ENCODE measurements at places on chromosomes 16 and 17.

DNA sequence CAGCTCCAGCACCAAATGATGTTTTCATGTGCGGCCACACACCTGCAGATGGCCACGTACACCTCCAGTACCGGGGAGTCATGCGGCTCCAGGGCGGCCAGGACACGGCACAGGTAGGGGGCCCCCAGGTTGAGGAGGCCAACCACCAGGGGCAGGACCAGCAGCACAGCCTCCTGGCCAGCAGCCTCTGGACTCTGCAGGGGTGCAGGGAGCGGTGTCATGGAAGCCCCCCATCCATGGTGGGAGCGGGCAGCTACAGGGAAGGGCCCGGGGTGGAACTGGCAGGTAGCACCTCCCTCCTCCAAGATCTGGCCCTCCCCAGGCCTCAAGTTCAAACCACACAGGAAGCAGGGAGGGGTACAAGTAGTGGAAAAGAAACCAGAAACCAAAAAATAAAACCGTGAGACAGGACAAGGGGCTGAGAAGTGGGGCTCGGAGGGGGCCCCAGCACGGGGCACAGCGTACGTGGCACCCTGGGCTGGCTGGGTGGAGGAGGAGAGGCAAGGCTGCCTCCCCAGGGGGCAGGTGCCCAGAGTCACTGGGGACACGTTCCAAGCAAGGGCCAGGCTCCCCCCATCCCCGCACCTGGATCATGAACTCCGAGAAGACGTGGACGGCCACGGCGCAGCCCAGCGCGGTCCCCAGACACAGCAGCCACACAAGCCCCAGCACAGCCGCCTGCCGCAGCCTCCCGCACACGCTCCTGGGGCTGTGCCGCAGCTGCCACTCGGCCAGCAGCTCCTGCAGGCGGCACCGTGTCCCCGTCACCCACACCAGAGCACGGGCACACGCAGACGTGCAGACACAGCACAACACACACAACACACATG lies 7.4 kb downstream of the TMC6 start:
- DNase-seq = no peak

- no peak for DNase-seq
Observed at GRCh38 chr17:80415626-80416137, 715 bp downstream of the ENDOV start.

DNA sequence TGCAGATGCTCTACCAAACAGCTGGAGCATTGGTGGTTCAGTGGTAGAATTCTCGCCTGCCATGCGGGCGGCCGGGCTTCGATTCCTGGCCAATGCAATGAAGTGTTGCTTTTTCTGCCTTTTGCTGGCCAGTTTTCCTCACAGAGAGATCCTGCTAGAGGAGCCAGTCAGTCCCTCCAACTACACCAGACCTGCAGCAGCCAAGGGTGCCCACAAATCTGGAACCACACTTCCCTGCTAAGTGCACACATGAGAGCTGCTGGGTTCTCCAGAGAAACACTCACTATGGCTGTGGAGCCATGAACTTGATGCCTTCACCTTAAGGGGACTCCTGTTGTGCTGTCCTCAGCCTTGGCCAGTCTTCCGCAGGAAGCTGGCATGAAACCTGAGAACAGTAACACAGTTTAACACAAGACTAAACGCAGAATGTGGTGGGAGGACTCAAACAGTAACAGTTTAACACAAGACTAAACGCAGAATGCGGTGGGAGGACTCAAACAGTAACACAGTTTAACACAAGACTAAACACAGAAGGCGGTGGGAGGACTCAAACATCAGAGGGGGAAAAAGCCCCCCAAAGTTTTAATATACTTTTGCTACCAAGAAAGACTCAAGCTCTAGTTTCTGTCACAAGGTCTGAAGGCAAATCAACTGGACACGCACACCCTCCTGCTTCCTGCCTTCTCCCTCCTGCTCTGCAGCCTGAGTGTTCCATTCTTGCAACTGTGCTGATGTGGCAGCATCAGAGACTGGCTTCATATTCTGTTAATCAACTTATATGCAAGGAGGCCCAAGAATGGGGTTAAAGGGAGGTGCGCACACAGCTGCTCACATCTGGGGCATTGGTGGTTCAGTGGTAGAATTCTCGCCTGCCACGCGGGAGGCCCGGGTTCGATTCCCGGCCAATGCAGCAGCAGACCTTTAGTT lies 12.0 kb downstream of the VAC14 start:
- DNase-seq = peak; percentile 86

DNA sequence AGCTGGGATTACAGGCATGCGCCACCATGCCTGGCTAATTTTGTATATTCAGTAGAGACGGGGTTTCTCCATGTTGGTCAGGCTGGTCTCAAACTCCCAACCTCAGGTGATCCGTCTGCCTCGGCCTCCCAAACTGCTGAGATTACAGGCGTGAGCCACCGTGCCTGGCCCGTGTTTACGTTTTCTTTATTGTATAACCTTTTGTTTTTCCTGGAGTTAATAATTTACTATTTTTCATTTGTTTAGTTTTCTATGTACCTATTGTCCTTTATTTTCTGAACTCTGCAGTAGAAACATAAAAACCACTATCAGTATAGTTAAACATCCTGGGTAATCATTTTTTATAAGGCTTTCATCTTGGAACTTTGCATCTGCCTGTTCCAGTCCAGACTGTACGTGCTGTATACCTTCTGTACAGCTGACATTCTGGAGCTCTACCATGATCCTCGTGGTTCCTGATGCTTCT lies 73.6 kb downstream of the PPM1E start:
- no peak for DNase-seq

- DNase-seq = no peak
Observed at GRCh38 chr16:3856367-3857141, 24.0 kb downstream of the CREBBP start.

DNA sequence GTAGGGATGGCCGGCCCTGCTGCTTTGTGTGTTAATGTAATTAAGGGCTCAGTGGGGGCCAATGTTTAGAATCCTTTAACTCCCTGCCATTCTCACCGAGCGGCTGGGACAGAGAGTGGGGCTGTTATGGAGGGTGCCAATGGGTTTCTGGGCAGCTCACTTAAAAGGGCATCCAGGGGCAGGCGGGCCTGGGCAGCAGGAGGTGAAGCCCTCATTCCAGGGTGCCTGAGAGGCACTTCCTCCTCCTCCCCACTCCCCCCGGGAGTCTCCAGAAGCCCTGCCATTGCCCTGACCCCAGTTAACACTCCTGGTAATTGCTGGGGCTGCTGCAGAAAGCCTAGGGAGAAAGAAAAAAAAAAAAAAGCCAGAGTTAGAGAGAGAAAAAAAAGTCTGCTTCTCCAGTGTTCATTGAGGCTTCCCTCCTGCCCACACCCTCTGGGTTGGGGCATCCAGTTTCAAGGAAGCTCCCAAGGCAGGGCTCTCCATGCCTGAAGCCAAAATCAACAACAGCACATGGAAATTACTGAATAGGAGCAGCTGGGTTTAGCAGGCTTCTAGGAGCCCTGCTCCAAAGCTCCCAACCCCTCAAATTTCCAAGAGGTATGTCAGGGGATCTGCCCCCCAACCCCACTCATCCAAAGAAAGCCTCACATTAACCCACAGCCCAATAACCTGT lies 28.0 kb downstream of the CUEDC1 start:
- DNase-seq = peak; percentile 87

DNA sequence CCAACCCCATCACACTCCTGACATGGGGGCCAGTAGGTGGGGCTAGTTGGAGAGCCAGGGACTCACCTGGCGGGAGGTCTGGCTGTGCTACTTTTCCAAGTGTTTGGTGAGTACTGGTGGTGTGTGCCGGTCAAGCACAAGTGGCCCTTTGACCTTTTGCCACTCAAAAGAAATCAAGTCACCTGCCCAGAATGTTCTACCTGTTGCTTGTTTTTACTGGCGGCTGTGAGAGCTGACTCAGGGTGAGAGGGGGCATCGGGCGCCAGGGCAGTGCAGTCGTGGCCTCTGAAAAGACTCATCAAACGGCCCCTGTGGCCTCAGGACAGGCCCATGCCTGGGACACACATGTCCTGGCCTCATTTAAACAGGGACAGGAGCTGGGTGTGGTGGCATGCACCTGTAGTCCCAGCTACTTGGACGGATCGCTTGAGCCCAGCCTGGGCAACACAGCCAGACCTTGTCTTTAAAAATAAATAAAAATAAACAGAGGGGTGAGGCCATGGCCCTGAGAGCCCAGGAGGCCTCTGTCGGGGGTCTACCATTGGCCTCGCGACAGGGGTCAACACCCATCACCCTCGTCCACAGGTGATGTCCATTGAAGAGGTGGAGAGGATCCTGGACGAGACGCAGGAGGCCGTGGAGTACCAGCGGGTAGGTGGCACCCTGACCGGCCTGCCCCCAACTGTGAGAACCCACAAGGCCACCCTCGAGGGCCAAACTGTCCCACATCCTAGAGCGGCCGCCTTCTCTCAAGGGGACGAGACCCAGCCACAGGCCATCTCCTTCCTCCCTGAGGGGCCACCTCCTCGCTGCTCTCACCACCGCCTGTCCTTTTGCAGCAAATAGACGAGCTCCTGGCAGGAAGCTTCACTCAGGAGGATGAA lies 5.0 kb downstream of the CHMP6 start:
- DNase-seq = peak; percentile 26

DNA sequence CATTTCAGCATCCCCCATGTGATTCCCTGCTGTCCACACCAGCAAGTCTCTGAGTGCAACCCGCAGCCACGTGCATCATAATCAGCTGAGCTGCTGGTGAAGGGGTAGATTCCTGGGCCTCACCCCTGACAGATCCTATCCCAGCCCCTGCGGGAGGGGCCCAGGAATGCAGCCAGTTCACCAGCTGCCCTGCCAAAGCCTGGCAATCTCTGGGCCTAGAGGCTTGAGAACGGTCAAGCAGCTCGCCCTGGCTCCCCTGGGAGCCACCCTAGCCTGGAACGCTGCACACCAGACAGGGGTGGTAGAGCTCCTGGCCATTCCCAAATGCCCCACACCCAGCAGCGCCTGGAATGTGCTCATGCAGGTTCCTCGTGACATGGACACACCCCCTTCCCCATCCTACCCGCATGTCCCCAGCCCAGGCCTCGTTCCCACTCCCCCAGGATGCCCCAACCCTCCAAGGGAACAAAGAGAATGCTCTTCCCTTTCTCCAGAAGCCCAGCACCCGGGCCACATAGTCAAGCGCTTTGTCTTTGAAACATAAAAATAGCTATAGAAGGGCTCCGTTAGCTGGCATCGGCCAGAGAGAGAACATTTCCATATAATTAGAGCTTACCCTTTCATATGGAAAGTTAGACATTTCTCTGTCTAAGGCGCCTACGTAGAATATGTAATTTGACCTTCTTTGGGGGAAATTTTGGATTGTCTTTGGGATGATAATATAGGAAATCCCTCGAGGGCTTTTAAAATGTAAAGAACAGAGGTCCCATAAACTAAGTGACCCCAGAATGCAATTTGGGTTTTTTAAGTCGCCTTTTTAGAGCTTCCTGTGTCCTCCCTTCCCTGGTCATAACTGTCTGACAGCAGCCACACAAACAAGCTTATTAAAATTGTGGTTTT lies 3.4 kb downstream of the CEP295NL start:
- no peak for DNase-seq

DNA sequence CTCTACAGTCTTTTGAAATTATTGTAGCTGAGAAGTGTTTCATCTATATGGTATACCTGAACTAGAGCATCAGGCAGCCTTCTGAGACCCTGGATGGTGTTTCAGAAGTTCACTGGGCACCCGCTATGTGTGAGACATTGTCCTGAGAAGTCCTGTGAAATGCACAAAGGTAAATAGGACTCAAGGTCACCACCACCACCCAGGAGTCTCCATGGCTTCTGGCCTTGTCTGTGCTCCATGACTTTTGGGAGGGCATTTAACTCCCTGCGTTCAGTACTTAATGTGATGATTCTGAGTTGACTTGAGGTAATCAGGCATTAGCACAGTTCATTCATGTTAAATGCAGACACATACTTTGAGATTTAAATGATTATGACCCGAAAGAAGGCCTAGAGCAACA lies 1.1 kb downstream of the MLYCD start:
- no peak for DNase-seq

DNA sequence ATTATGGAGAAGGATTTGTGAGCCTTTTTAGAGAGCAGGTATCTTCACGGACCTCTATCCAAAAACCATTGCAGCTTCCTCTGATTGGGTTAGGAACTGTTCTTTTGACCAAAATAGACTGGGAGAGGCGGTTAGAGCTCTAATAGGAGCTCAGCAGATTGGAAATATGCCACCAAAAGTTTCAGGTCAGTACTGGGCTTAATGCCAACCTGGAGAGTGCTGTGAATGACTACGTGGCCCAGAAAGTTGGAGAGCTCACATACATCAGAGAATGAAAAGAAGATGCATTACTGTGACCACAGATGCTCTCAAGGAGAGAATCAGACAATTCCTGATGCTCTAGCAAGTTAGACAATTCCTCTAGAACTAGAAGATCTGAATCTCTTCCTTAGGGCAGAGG lies 86.5 kb downstream of the ABCA8 start:
- no peak for DNase-seq

DNA sequence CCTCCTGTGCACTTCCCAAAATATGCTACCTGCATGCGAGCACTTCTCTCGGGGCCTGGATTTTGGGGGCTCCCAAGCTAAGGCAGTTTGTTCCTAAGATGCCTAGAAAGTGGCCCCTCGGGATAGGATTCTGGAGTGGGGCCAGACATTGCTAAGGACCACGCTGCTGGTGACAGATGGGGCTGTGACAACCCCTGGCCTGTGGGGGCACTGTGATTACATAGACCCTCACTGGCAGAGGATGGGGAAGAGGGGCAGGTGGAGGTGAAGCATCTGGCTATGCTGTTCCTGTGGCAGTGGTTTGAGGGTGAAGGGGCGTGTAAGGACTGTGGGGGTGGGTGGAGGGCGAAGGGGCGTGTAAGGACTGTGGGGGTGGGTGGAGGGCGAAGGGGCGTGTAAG lies 128.4 kb downstream of the ENGASE start:
- DNase-seq = no peak

DNA sequence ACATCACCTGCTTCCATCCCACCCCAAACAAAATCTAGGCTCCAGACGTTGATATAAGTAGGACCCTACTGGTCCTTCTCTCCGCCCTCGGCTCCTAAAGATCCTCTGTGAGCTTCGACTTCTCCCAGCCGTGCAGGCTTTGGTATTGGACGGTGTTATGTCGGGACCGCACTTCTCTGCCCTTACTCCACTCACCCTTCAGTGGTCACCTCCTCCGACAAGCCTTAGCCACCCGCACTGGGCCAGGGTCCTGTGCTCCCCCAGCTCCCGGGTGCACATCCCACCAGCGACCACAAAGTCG lies 1.6 kb downstream of the PSMB10 start:
- DNase-seq = no peak

DNA sequence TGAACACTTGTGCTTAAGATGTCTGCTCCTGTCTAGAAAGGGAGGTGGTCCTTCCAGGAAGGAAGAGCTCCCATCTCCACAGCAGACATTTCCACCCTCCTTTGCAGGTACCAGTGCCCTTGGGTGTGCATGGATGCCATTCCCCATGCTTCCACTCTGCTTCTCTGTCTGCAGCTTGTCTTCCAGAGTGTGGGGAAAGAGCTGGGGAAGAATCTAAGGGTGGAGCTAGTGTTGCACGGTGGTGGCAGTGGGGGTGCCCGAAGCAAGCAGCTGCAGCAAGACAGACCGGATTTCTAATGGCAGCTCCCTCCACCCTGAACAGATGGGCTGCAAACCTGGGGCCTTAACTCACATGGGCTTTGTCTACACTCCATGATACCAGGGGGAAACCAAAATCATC lies 22.6 kb upstream of the HOXB13 start:
- DNase-seq = no peak
